Hair follicle dermal papilla cell (primary cell): ENCODE measurements at places on chromosomes 6 and 20. TPM values are rescaled to one million over a fixed set of nuclear protein-coding genes. Genes with fewer than 3 reads are reported as not detected.

The RAET1L gene
- not detected in 2 replicates for total RNA-seq

The MLN gene
- not detected in 2 replicates for total RNA-seq

The BTNL2 gene
- not detected in 2 replicates for total RNA-seq

The DEFB124 gene
- not detected in 2 replicates for total RNA-seq

The GPR6 gene
- not detected in 2 replicates for total RNA-seq

The C20orf141 gene
- total RNA-seq, result not detected in 2 replicates

The SDC4 gene
- 170 and 210 TPM in 2 replicates for total RNA-seq

The MYLK2 gene
- under 0.01 and 0.12 TPM in 2 replicates for total RNA-seq

The EPHA7 gene
- total RNA-seq, result 0.16 TPM in 1 of 2 replicates, not detected in the other

The SRMS gene
- total RNA-seq, result not detected in 2 replicates

The HLA-DQA2 gene
- not detected in 2 replicates for total RNA-seq

The CBFA2T2 gene
- total RNA-seq, result 9.5 and 12.5 TPM in 2 replicates

The SLC22A3 gene
- total RNA-seq, result 0.12 and 0.16 TPM in 2 replicates

The EFCAB8 gene
- total RNA-seq, result under 0.01 TPM in 1 of 2 replicates, not detected in the other

The C6orf52 gene
- total RNA-seq, result 0.81 TPM in 1 of 2 replicates, not detected in the other

The MAS1 gene
- not detected in 2 replicates for total RNA-seq

The ADISSP gene
- 30.2 and 36.7 TPM in 2 replicates for total RNA-seq

The IL17A gene
- not detected in 2 replicates for total RNA-seq

The AMD1 gene
- 86.5 and 98.5 TPM in 2 replicates for total RNA-seq

The PTCRA gene
- total RNA-seq, result not detected in 2 replicates

The DLL1 gene
- 0.32 and 2.3 TPM in 2 replicates for total RNA-seq

The WFDC5 gene
- total RNA-seq, result not detected in 2 replicates

The SYNDIG1 gene
- 1.8 and 3.2 TPM in 2 replicates for total RNA-seq

The ELOVL2 gene
- 0.65 and 0.85 TPM in 2 replicates for total RNA-seq

The OPRM1 gene
- total RNA-seq, result not detected in 2 replicates

The PRR18 gene
- not detected in 2 replicates for total RNA-seq

The ELOVL4 gene
- total RNA-seq, result 5.7 and 7.6 TPM in 2 replicates

The KCTD20 gene
- total RNA-seq, result 120 and 143 TPM in 2 replicates

The TSBP1 gene
- total RNA-seq, result not detected in 2 replicates

The SLC26A8 gene
- not detected in 2 replicates for total RNA-seq

The OOEP gene
- 0.16 TPM in 1 of 2 replicates, not detected in the other for total RNA-seq

The NMBR gene
- total RNA-seq, result not detected in 2 replicates

The ABHD16B gene
- total RNA-seq, result not detected in 2 replicates

The CD83 gene
- total RNA-seq, result 3.4 and 6.0 TPM in 2 replicates

The ADGB gene
- not detected in 2 replicates for total RNA-seq

The TMEM200A gene
- 21.3 and 27.1 TPM in 2 replicates for total RNA-seq

The GMEB2 gene
- 15.1 and 16.6 TPM in 2 replicates for total RNA-seq

The PLEKHG1 gene
- 0.81 and 4.3 TPM in 2 replicates for total RNA-seq

The RAB44 gene
- under 0.01 TPM in 1 of 2 replicates, not detected in the other for total RNA-seq

The KAT14 gene
- 14.6 and 17.8 TPM in 2 replicates for total RNA-seq

The SHLD1 gene
- 0.49 and 1.2 TPM in 2 replicates for total RNA-seq

The SPATA2 gene
- 5.5 and 6.0 TPM in 2 replicates for total RNA-seq

The SLC16A10 gene
- total RNA-seq, result 0.81 TPM in 1 of 2 replicates, not detected in the other

The DDX43 gene
- total RNA-seq, result 0.81 and 1.8 TPM in 2 replicates

The EPPIN gene
- total RNA-seq, result not detected in 2 replicates

The C2 gene
- 2.1 and 3.3 TPM in 2 replicates for total RNA-seq

The AFDN gene
- total RNA-seq, result 37.6 and 52.6 TPM in 2 replicates

The CYB5R4 gene
- total RNA-seq, result 6.9 and 8.0 TPM in 2 replicates

The CDH26 gene
- total RNA-seq, result 0.12 and 0.49 TPM in 2 replicates

The GMNN gene
- total RNA-seq, result 8.6 and 9.0 TPM in 2 replicates

The TCP11 gene
- 0.49 and 1.1 TPM in 2 replicates for total RNA-seq

The CLPSL2 gene
- total RNA-seq, result not detected in 2 replicates

The CRIP3 gene
- total RNA-seq, result not detected in 2 replicates

The LAMA2 gene
- 114 and 134 TPM in 2 replicates for total RNA-seq

The EEF1E1 gene
- 16.6 and 19.1 TPM in 2 replicates for total RNA-seq

The FAM83B gene
- total RNA-seq, result 0.16 TPM in 1 of 2 replicates, not detected in the other

The NOX3 gene
- total RNA-seq, result not detected in 2 replicates
